Left lobe of liver (tissue), 2 donors: ENCODE measurements at places on chromosomes 13 and 19. TPM values are rescaled to one million over a fixed set of nuclear protein-coding genes. Genes with fewer than 3 reads are reported as not detected.

DNA sequence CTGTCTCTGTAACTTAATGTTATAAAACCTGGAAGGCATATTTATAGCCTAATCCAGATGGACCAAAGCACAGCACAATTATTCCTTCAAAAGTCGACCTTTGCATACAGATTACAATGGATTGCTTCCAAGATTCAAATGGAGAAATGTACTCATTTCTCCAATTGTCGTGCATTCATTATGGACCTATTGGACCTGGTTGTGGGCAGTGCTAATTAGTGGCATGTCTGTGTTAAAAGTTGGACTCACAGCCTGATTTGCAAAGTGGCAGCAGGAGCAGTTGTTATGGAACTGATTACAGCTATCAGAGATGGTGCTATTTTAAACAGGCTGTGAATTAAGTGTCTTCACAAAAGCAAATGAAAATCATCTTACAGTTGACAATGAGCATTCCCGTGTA lies 1529.3 kb upstream of the SLC10A2 start:
- DNase-seq, result no peak

DNA sequence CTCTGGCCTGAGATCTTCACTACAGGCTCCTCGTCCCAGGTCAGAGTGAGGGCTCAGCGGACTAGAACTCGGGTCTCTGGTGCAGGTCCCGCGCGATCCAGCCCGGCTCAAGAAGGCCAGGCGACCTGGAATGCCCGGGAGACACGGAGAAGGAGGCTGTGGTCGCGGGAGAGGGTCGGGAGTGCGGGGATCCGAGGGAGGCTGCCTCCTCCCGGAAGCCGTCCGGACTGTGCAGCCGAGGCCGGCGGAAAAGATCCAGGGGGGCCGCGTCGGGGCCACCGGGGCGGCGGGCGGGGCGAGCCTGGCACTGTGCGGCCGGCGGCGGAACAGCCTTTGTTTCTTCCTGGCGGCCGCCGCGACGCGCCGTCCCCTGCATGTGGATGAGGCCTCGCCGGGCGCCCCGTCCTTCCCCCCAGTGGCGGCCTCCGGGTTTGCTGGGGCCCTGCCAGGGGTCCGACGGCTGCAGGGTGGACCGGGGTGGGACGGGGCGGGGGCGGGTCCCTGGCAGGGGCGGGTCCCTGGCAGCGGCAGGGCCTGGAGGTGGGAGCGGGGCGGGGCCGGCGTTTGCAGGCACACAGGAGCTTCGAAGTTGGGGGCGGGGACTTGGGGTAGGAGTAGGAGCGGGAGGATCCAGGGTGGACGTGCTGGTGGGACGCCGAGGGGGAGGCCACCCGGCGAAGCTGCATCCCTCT lies 1.0 kb upstream of the SLC7A10 start:
- no peak for DNase-seq

DNA sequence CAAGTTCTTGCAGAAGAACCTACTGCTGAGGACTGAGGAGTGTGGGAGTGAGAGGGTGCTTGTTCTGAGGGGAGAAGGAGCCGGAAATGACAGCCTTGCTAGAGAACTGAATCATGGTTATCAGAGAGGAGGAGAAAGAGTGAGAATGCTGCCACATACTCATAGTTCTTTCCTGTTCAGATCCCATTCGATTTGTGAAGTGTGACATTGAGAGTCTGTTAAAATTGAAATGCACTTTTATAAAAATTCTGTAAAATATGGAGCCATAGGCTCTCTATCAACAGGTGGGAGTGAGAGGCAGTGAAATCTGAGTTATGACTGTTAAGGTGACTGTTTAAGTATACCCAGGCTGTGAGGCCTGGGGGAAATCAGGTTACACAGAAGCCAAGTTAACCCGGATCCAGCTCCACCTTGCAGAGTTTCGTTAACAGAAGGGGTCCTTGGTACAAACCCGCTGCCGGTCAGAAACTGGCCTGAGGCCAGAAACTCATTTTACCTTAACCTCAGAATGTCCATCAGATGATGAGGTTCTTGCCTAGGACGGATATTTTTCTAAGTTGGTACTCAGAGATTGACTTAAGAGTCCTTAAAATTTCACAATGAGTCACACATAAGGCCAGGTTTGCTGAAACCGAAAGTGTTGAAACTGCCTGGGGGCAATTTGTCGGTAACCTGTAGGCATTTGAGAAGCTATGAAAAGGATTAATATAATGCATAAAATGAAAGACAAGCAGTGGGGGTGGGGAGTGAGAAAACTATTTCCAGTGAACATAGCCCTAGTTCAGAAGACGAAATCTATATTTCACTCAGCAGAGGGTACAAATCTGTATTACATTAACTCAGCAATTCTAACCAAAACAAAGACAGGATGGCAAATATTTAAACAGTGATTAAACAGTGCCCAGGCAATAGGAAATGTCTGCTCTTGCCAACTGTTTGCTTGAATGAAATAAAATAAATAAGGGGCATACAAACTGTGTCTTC lies 350.5 kb downstream of the KCNRG start:
- DNase-seq, result no peak

DNA sequence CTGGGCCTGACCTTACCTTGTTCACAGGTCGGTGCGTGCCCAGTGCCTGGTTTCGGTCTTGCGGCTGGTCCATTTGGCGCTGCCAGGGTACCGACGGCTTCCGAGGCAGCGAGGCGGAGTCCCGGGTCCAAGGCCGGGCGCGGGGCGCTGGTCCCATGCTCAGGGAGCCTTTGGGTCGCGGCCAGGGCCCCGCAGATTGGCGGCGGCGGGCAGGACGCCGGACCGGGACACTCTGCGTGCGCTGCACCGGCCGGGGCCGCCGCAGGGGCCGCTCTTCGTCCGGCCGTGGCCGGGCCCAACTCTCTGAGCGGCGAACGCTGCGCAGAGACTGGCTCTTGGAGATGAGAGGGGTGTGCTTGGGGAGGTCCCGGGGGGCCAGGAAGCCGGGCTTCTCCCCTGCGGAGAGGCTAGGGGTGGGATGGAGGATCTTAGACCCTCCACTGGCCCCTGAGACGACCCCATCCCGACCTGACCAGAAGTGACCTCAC lies 3.4 kb upstream of the WIZ start:
- peak; percentile 62 for DNase-seq

MCF2L gene
- total RNA-seq, result 14.9 TPM

WDR87 gene
- not detected for total RNA-seq
